NCI-H2081 treated with DMSO at 0.1 percent for 48 hours (cell line): ENCODE measurements at places on chromosomes 1 and 21.

DNA sequence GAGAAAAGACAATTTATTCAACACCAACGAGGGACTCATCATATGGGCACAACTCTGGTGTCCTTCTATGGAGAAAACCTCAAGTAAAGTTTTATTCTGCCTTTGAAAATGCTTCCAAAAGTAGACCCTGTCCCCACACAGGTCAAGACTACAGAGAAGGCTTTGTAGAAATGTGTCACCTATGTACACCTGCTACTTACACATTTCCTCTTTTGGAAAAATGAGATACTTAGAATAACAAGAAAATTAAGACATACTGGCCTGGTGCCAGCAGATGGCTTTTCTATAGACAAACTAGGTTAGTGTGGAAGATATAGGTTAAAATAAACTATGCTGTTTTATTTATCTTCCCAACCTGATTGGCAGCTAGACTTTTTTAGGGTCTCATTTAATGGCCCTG lies 13.6 kb downstream of the POGK start:
- no peak for DNase-seq

GRCh38 chr1:76230842-76231281 lies 156.3 kb downstream of the ST6GALNAC3 start:
- no peak for DNase-seq

DNA sequence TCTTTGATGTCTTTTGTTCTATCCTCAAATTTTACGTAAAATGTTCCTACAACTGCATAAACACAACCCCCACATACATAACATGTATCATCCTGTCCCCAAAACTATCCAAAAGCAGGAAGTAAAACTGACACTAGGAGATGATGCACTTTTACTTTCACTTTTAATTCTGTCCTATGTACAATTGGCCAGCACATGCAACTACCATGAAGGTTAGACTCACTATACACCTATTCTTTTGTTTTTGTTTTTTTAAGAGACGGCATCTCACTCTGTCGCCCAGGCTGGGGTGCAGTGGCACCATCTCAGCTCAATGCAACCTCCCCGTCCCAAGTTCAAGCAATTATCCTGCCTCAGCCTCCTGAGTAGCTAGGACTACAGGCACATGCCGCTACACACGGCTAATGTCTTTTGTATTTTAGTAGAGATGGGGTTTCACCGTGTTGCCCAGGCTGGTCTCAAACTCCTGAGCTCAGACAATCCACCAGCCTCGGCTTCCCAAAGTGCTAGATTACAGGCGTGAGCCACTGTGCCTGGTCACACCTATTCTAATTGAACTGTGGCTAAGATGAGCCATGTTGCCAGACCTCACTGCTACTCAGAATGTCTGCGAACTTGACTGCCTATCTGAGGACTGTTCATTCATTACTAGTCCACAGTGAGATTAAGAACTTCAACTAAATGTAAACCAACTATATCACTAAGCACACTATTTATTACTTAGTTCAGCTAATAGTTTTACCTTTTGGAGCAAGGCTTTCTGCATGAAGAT lies 48.0 kb downstream of the TOR3A start:
- no peak for DNase-seq

DNA sequence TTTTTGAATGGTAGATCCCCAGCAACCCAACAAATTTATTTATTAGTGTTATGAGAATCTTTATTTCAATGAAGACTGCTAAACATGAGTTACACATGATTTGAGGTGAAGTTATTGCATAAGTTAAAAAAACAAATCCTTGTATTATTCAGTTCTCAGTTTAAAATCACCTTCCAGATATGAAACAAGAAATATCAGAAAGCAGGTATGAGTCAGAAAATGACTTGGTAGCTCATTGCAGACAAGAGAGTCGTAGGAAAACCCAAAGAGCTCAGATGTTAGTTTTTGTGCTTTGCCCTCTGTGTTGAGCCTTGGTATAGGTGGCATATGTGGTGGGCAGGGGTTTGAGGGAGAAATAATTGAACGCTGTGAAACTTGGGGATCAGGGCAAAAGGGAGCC lies 339.4 kb downstream of the BRINP3 start:
- no peak for DNase-seq

- no peak for DNase-seq
These were observed 55.6 kb downstream of the L1TD1 start for GRCh38 chr1:62250126-62250726.

DNA sequence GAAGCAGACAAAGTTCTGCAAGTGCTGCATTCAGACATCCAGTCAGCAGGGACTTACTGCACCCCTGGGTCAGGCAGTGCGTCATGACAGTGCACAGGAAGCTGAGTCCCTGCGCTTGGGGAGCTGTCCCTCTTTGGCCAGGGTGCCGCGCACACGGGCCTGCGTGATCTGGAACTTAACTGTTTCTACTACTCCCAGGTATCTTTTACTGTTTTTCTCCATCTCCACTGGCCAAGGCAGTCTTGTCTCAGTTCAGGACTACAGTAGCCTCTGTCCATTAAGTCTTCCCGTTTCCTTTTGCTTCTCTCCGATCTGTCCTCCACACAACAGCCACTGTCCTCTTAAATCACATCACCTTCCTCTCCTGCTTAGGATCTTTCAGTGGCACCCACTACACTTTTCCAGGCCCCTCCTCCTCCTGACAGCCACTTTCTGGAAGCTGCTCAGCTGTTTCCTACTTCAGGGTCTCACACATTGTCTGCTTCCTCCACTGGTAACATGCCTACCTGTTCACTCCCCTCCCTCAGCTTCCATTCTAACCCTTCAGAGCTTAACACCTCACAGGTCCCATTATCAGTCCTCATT lies 15.9 kb downstream of the ERRFI1 start:
- DNase-seq: no peak

GRCh38 chr1:184859381-184860105 lies 104.9 kb upstream of the EDEM3 start:
- no peak for DNase-seq

DNA sequence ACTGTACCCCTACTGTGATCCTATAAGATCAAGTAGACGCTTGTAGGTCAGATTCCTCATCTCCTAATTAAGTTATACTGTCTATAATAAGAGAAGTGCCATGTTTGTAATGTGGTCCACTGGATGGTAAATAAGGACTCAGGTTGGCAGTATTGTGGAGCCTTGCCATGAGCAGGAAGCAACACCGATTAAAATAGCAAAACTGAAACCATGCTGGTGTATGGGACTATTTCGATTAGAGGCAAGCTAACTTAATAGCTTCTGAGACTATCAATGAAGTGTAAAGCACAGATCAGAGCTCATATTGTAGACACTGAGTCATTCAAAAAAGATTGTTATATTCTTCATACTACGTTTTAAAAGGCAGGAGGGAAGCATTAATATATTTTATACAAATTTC lies 348.8 kb downstream of the HHAT start:
- no peak for DNase-seq

- peak; percentile 48 for DNase-seq
These were observed at the start of gene ENTREP3 for GRCh38 chr1:155255243-155256007. Gene ENTREP3, minus strand, starts transcription at chr1:155255483. Its CDS starts 606 bp downstream, at chr1:155254877.

- no peak for DNase-seq
These were observed 14.2 kb downstream of the MTOR start for GRCh38 chr1:11248169-11248568.

GRCh38 chr1:21175324-21175669 lies 1.4 kb downstream of the EIF4G3 start:
- DNase-seq: no peak

- DNase-seq: no peak
These were observed 53.6 kb downstream of the RPS6KC1 start for GRCh38 chr1:213104604-213105003.

DNA sequence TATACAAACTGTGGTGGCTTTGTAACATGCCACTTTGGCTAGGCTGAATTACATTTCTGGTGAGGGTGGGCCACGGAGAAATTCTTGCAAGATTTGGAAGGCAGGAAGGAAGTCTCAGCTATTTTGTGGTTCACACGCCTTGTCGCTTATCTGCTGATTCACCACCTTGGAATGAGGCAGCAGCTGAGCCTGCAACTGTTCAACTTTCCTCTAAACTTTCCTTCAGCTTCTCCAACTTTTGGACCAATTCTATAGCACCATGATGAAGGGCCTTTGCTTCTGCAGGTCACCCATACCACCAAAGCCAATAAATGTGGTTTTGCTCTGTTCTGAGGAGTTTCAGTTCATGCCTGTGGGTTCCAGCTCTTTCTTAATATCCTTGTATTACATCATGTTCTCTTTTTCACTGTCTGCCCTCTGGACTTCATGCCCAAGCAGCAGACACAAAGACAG lies 337.6 kb upstream of the SNX7 start:
- no peak for DNase-seq

DNA sequence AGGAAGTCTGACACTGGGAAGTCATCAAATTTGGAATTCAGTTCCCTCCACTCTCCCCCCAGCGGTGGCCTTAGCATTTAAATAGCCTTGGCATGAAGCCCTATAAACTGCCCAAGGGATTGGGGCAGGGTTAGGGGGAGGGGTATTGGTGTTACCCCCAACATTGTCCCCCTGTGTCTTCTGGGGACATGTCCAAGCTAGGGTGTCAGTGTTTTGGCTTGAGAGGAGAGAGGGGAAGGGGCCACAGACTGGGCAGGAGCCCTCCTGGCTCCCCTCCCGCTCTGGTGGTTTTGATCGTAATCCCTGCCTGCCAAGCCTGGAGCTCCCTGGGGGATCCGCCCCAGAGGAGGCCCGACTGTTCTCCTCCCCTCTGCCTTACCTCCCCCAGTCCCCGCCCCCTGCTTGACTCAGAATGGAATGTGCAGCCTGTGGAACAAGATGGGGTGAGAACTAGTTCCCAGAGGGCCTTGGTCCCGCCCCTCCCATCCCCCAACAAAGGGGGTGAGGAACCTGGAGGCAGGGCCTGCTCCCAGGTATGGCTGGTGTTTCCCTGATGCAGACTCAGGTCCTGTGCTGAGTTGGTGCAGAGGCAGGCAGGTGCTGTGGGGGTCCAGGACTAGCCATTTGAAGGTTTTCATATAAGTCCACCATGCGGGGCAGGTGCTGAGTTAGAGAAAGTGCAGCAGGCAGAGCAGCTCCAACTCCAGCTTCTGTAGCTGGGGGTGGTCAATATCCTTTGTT lies 7.4 kb downstream of the SOX13 start:
- DNase-seq: no peak

DNA sequence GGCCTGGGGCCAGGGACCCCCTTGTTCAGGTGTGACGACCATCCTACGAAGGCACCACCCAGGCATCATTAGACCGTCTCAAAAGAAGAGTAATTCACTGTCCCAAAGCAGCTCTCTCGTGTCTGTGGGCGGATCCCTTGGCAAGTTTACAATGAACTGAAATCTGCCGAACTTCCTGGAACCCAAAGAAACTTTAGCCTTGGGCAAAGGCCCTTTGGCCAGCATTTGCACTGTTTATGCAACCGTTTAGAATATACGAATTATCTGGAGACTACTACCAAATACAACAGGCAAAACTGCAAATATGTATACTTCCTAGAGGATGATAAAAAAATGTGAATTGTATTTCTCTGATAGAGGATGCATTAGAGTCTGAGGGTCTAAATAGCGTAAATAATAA lies 1.4 kb upstream of the SOD1 start:
- DNase-seq: no peak
